Stimulated activated CD4-positive, alpha-beta T cell treated with anti-CD3 and anti-CD28 coated beads, Interleukin-4, amount 100 ng/mL, for 48 hours (primary cell): ENCODE measurements at places on chromosomes 5 and 9.

DNA sequence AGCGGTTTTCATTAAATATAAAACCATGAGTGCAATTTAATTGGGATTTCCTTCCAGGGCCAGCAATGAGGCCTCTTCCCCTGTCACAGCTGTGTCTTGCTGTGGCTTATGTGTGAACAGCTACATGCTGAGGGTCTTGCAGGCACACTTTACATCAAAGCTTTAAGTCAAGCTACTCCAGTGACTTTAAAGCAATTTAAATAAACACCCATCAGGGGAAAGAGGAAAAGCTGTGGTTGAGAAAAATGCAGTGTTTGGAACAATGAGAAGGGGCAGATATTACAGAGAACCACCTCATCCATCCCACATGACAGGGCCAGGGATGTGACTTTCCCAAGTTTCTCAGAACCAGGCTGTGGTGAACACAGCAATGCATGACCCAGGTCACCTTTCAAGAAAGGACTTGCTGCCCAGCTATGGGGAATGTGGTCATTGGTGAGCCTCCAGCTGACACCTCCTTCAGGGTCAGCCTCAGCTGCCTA, 115.9 kb upstream of the LPAR1 start:
- DNase-seq, result no peak

- no peak for DNase-seq
These were observed 144.6 kb downstream of the CCDC171 start for GRCh38 chr9:15697446-15697851.

DNA sequence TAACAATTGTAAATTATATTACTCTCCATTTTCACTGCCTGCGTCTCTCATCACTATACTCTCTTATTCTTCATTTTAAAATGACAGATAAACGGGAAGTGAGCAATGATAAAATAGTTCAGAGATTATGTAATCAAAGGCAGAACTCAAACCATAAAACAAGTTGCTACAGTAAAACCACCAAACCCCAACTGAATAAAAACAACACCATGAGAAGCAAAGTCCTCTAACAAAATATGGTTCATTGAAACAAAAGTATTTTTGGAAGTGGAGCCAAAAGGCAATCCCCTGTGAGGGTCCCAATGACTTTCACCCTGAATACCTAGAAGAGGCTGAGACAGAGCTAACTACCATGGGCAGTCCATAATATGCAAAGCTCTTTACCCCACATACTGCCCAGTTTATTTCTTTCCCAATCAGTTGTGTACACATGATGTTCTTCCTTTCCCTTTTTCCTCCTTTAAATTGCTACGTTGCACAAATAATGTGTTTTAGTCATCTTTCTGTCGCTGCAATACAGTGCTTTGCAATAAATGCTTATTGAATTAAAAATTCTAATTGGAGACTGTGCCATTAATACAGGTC, 64.0 kb upstream of the PTGER4 start:
- DNase-seq, result no peak

DNA sequence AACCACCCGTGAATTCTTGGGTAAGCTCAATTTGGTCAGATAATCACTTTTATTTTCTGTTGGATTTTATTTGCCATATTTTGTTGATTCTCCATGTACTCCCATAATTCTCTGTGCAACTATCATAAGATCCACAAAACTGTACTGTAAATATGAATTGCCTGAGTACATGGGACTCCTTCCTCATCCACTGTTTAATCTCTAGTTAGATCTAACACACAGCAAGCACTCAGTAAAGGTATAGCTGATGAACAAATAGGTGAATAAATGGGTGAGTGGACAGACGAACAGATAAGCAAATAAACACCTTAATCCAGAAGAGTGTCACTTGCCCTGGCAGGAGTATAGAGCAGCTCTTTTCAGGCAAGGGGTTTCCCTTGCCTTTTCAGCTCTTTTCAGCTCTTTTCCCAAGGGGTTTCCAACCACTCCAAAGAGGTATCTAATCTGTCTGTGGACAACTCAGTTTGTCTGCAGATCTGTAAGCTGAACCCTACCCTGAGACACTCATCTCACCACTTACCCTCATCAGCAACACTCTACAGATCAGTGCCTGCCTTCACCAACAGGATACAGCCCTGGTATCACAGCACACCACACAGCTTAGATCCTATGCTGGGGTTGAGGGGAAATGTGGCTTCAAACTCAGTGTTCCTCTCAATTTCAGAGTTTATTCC, 51.2 kb downstream of the SIL1 start:
- no peak for DNase-seq

DNA sequence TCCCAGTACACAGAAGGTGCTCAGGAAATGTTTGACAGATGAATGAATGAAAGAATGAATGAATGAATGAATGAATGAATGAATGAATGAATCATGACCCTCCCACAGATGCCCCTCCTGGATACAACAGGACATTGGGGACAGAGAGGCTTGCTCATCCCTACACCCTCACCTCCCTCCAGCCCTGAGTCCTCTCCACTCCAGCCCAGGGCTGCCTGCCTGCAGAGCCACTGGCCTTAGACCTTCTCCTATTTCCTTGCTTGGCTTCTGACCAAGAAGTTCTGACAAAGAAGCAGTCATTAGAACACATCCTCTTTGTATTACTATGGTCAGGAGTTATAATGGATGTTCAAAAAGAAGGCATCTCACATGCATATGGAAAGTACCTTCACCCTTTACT, 240.7 kb upstream of the DAPK1 start:
- DNase-seq, result no peak

GRCh38 chr5:6274846-6275543, 103.4 kb downstream of the MED10 start:
- no peak for DNase-seq

DNA sequence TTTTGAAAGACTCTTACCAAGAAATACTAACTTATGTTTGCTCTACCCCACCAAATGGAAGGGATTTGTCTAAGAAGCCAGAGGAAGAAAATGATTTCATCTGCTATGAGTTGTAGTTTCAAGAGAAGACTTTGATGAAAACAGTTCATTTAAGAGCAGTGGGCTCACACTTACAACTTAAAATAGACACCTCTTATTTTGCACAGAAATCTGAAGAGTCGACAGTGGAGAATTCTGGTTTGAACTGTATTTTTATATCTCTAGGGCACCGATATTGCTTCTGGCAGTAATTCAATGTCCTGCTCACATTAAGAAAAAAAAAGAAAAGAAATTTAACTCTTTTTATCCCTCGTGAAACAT, 1.9 kb upstream of the DAB2 start:
- DNase-seq, result no peak

GRCh38 chr5:180034564-180034963, 37.0 kb downstream of the RNF130 start:
- no peak for DNase-seq

DNA sequence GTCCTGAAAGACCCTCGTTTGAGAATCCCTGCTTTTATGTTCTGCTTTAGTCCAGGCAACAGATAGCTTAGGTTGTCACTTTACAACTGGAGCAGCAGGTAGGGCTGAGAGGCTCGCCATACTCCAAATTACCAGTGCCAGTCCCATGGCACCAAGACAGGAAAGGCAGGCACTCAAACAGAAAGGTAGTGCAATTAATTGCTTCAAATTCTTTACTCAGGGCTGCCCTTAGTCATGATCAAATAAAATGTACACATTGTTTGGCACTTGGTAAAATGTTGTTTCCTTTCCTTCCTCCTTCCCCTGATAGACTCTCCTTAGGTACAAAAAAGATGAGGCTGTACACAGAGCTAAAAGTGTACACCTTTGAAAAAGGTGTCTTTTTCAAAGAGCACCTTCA, 115.8 kb upstream of the CCDC152 start:
- DNase-seq, result no peak

DNA sequence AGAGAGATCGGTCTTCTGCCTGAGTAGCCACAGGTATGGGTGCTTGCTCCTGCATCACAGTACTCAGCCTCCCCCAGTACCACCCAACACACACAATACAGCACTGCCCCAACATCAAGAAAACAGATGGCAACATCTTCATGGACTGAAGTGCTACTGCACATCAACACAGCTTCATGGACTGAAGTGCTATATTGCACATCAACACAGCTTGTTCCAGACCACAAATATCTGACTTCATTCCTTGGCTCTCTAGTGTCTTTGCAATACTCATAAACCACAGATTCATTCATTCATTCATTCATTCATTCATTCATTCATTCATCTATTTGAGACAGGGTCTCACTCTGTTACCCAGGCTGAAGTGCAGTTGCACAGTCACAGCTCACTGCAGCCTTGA, 31.1 kb upstream of the PCA3 start:
- no peak for DNase-seq

DNA sequence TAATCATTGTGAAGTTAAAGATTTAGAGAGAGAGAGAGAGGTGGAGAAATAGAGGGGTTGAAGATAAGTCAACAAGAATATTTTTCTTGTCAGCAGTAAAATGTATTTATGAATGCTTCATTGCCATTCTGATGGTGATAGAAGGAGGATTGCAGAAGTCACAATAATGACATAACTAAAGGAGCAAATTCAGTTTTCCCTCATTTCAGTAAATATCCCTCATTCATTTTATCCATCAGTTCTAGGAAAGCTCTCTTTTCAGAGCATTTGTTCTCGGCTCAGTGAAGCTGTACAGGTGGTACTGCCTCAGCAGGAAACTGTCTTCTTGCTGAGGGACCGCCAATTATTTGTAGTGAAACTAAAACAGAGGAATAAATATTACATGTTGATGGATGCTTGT, 681.4 kb downstream of the CETN3 start:
- DNase-seq, result no peak

GRCh38 chr5:110324876-110325275, 401.6 kb downstream of the TMEM232 start:
- no peak for DNase-seq

DNA sequence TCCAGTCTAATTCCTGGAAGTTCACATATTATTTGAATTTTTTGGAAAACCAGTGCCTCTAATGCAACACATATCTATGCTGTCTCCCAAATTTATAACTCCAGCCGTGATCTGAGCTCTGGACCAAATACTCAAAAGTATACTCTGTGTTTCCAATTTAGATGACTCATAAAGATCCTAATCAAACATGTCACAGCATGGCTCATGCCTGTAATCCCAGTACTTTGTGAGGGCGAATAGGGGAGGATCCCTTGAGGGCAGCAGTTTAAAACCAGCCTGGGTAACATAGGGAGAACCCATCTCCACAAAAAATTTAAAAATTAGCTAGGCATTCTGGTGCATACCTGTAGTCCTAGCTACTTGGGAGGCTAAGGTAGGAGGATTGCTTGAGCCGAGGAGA, 388.0 kb downstream of the CDH12 start:
- no peak for DNase-seq

- no peak for DNase-seq
These were observed 981.5 kb downstream of the PTPRD start for GRCh38 chr9:9631284-9631683.

DNA sequence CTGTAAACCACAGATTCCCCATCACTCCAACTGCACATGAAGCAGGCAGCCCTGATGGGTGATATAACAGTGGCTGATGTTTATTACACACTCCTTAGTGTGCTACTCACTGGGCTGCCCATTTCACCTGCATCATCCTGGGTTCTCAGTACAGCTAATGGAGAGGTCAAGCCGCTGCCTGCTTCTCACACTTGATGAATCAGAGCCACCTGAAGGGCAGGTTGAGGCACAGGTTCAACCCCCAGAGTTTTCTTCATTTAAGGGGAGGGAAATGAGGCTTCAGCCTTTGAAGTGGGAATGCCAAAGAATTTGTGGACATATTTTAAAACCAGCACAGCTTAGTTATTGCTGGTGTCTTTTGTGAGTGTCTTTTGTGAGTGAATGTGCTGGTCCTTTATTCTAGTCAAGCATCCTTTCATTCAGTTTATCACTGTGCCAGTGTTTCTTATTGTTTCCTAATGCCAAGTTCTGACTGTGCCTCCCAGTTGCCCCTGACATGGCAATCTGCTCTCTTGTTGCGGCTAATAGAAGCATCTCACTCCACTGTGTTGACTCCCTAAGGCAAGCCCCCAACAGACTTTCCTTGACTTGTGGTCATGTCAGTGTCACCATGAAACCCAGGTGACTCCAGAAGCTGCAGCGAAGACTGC, 109.2 kb downstream of the FBXL7 start:
- no peak for DNase-seq

- no peak for DNase-seq
These were observed 646 bp downstream of the SWI5 start for GRCh38 chr9:128276574-128277270.

- no peak for DNase-seq
These were observed 129.8 kb upstream of the SGCD start for GRCh38 chr5:156197042-156197635.

GRCh38 chr5:37424441-37424840, 45.3 kb downstream of the WDR70 start:
- DNase-seq, result no peak

DNA sequence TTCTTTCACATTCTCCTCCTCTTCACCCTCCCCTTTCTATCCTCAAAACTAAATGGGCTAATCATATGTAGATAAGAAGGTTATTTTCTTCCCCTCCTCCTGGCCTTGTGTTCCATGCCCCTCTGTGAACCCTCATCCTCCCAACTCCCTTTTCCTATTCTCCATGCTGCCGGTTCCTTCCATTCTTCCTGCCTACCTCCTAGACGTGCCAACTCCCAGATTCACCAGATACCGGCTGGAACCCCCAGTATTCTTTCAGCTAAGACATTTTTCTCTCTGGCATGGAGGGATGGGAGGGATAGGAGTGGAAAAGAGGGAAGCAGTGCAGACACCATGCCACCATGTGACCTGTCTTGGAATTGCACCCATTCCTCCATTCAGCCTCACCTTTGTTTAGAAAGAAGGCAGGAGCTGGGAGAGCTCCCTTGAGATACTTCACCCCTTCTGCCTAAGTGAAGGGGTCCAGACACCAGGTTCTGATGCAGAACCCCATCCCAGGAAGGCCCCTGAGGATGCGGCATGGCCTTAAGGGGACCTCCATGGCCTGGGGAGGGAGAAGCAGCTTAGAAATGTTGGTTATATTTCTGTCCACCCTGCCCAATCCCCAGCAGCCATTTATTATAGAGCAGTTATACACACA, 4.8 kb downstream of the DNAJB5 start:
- DNase-seq, result no peak

GRCh38 chr5:27216367-27216950, 178.1 kb upstream of the CDH9 start:
- DNase-seq, result no peak

DNA sequence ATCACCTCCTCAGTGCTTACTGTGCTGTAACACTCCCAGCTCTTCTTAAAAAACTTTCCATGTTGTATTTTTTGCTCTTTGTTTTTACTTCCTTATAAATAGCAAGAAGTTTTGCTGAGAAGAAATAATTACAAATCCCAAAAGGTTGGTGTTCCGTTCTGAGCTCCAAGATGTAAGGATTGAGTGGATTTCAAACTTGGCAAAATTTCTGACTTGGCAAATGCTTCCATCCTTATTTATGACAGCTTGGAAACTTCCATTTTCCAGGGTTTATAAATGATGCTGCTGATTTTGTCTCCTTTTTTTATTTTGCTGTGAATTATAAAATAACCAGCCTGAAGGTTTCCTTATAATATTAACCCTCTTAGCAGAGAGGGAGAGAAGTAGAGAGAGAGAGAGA, 151.9 kb downstream of the NTRK2 start:
- DNase-seq, result no peak

DNA sequence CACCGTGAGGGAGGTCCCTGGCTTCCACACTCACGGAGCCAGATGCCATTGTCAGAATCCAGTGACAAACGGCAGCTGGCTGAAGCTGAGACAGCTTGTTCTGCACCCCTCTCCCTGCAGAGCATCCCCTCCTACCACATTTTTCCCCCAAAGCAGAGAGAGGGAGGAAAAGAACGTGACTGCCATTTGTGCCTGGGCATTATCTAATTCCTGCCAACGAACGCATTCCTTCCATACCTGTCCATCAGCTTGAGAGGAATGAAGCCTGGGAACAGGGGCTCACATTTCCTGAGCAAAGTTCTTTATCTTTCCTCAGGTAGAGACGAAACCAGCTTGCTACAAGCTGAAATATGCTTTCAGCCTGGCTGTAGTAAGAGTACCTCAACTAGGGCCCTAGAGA, 175.4 kb downstream of the SLIT3 start:
- DNase-seq, result no peak
